MG63 (cell line): ENCODE measurements at places on chromosomes 11 and 22. TPM values are rescaled to one million over a fixed set of nuclear protein-coding genes. Genes with fewer than 3 reads are reported as not detected.

DNA sequence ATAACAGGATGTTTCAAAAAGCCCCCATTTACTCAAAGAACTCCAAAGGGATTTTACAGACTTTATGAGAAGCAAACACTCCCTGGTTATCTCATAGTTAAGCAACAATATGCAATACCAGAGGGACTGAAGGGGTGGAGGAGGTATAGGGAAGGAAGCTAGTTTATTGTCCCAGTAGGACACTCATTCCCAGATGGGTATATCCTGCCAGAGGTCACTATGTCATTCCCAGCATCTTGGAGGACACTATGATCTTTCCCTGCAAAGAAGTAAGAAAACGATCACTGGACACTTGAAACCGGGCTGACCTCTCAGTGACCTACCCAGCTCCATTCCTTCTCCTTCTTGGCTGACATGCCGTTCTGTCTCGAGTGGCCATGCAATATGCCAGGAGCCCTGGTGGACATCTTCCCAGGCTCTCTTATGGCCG is 114.5 kb downstream of the NAT10 start:
- DNase-seq = no peak

- DNase-seq = no peak
These were observed 8.6 kb upstream of the C11orf96 start for GRCh38 chr11:43933608-43934551.

Gene P2RX6
- 1.1 and 10.0 TPM in 2 replicates for total RNA-seq

DNA sequence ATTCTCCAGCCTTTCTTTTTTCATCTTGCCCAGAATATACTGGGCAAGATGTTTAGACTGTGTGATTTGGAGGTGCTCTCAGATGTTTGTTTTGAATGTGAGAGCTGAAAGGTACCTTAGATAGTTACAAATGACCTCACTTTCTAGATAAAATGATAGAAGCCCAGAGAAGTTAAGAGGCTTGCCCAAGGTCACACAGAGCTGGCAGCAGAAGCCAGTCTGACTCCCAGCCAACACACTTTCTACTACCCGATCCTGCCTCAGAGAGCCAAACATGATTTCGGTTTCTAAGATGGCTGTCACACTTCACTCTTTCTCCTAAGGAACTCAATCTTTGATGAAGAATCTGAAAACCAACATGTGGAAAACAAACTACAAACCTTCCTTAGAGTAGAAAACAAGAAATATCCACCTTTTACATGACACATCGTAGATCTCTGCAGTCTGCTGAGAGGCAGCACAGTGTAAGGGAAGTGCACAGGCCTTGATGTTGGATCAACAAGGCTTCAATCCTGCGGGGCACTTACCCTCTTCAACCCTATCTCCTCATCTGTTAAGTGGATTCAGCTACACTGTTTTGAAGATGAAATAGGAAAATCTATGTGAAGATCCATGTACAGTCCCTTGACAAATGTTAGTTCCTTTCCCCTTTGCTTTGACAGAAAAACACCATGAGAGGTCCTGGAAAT is 58.6 kb downstream of the SYTL2 start:
- DNase-seq = no peak

Gene TYR
- total RNA-seq = not detected in 2 replicates

GRCh38 chr11:131977231-131977630 is 606.8 kb downstream of the NTM start:
- DNase-seq = peak; percentile 87

GRCh38 chr22:45834241-45834640 is 142.7 kb downstream of the WNT7B start:
- no peak for DNase-seq

- no peak for DNase-seq
These were observed 103.6 kb downstream of the TMPRSS5 start for GRCh38 chr11:113602483-113602882.

- DNase-seq = no peak
These were observed 341.8 kb upstream of the CCDC179 start for GRCh38 chr11:23201936-23202522.

DNA sequence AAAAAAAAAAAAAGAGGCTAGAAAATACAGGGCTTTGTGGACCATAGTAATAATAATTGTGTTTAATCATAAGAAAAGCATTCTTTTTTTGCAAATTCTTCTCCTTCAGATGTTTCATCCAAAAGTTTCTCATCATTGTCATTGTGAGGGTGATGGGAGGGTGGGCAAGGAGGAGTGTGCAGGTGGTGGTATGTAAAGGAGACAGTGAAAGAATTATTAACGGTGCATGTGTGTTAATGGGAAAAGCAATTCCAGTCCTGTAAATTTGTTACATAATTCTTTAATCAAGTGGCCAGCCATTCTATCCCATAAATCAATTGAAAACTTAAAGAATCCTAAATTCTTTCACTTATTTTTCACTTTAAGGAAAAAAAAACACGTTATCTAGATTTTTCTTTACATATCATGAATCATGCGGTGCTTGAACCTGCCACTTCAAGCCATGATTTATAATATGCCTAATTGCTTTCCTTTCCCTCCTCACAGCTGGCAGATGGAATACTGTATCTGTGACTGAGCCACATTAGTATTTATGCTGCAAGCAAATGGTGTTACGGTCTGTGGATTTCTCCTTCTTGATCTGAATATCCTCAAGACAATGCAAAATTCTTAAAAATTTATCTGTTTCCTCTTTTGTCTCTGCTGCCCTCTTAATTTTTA is 318.5 kb downstream of the JRKL start:
- DNase-seq = no peak

GRCh38 chr22:36101756-36102155 is 58.8 kb downstream of the APOL3 start:
- no peak for DNase-seq

- no peak for DNase-seq
These were observed 38.3 kb downstream of the BIRC2 start for GRCh38 chr11:102385085-102386007.

Gene CASP5
- total RNA-seq = not detected in 2 replicates

DNA sequence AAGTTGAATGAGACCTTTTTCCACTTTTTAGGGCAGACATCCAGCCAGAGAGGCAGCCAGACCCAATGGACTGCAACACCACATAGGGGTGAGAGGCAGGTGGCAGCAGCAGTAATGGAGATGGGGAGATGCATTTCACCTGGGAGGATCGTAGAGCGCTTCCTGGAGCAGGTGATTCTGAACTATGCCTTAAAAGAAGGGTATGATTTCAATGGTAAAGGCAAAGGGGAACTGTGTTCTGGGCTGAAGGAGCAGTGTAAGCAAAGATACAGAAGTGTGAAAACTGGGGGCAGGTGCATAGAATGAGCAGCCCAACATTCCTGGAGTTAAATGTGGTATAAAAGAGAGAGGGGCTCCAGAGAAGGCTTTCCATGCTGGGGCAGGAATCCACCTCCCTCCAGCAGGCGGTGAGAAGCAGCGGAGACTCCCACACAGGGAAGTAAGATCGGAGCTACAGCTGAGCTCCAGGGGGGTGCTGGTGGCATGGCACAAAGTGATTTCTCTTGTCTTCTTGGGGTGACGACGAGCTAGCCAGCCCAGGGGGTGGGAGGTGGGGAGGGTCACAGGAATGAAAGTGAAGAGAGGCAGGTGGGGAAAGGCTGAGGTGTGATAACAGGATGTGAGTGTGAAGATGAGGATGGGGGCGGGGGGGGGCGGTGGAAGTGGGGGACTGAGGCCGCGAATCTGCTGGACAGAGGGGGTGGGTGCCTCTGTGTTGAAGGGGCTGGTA is 4.3 kb upstream of the SERHL2 start:
- DNase-seq = no peak

Gene OR11H1
- not detected in 2 replicates for total RNA-seq

DNA sequence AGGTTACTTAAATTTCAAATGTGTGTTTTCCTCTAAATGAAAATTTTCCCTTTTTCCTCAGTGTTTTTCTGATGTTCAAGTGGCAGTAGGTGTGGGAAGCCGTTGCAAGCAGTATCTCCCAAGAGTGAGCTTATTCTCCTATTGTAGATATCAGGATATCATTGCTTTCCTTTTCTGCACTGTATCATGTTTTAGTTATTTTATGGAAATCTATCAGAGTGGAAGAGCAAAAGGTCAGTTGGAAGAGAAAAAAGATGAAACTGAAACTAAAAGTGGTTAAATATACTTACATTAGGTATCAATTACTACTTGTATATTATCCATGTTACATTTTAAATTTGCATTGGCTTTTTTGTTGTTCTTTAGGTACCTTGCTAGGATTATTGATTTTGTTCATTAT is 57.0 kb downstream of the PDE3B start:
- no peak for DNase-seq

DNA sequence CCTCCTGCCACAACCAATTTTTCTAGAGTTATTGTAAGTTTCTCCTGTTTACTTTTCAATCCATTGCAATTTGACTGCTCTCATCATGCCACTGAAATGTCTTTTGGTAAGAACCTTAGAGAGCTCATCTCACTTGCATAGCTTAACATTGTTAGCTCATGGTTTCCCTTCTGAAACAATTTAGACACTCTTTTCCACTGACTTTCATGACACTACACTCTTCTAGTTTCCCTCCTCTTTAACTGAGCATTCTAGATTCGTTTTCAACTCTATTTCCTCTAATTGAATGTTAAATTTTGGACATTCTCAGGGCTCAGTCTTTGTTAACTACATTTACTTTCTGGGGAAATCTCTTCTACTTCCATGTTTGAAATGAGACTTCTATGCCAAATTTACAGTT is 369.1 kb downstream of the JRKL start:
- DNase-seq = no peak

GRCh38 chr11:59862252-59862651 is 4.0 kb downstream of the TCN1 start:
- no peak for DNase-seq

DNA sequence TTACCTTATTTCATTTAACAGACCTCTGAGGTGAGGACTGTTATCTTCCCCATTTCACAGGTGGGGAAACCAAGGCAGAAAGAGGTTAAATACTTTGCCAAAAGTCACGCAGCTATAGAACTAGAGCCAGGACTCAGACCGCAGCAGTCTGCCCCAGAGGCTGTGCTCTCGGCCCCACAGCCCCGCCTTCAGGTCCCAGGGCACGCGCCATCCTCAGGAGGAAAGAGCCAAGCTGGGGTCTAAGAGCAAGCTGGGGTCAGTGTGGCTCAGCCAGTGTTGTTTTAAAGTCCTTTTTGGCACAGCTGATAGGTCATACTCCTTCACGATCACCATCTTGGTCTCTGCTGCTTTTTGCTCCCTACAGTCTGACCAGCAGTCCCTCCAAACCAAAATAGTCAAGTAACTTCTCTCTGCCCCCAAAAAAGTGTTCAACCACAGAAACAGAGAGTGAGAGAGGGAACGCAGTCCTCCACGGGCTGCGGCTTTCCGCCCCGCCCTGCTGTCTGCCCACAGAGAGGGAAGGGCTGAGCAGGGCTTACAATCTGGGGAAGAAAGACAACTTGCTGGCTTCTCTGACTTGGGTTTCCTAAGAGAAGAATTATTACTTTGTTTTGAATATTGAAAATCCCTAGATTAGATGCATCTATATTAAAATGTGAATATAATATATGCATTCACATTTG is 137.2 kb upstream of the OPCML start:
- DNase-seq = no peak

DNA sequence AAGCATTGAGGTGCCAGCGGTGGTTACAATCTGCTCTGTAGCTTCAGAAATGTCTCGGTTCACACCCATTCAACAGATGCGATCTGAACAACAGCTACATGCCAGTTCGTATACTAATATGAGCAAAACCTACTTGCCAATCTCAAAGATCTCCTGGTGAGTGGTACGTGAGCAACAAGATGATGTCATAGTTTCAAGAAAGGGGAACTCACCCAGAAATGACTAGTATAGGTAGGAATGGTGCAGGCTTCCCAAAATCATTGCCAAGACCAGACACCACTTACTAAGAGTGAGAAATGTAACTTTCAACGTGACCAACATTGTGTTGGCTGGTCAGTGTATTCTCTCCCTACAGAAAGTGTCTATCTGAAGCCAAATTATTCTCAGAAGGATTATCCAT is 31.1 kb downstream of the OR6Q1 start:
- DNase-seq = peak; percentile 68

- peak; percentile 32 for DNase-seq
These were observed 4.9 kb downstream of the CHRM4 start for GRCh38 chr11:46386674-46387073.

- DNase-seq = no peak
These were observed 93.9 kb downstream of the C11orf91 start for GRCh38 chr11:33606762-33607161.

Gene OR5B21
- not detected in 2 replicates for total RNA-seq

DNA sequence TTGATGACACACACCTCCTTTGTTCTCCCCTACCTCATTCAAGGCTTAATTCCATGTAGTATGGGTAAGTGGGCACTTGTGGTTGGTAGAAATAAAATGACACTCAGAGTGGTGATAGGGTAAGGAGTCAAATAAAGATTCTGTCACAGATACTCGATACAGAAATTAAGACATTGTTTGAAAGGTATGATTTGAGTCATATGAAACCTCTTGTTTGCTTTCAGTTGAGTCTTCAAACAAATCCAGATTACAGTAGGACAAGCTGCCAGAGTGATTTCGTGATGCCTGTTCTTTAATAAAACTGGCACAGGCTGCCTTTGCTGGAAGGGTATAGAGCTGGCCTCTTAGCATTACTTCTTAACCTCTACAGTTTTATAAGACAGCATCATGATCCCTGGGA is 182.4 kb downstream of the SPON1 start:
- no peak for DNase-seq

DNA sequence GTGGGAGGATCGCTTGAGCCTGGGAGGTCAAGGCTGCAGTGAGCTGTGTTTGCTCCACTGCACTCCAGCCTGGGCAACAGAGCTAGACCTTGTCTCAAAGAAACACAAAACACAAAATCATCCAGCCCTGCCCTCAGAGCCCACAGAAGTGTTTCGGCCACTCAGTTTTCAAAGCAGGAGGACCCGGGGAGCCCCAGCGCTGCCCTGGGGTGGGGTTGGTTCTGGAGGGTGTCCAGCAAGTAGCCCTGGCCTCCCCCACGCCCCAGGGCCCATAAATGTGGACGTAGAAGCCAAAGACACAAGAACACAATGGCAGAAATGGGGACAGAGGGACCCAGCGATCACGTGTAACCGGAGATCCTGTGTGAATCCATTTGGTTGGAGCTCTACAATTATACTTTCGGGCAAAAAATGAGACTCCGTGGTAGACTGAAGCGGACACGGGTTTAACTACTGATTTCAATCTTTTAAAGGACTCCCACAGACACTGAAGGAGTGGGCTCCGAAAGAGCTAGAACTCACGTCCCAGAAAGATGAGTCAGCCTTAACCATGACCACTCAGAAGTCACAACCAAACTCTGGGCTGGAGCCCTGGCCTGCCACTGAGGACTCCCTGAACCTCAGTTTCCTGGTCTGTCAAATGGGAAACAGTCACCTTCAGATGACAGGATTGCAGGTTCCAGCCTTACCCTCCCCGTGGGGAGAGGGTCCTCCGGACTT is 9.0 kb upstream of the CYTH4 start:
- DNase-seq = peak; percentile 20

Gene OR52I1
- not detected in 2 replicates for total RNA-seq

Gene MFNG
- 0.27 and 0.66 TPM in 2 replicates for total RNA-seq

GRCh38 chr11:75481922-75482606 is 43.7 kb downstream of the GDPD5 start:
- no peak for DNase-seq

Gene XKR3
- total RNA-seq = not detected in 2 replicates

- peak; percentile 48 for DNase-seq
These were observed 821 bp downstream of the CELF1 start for GRCh38 chr11:47552056-47552565.

Gene LRFN4
- total RNA-seq = 22.4 and 42.8 TPM in 2 replicates

Gene RASGRP2
- not detected in 2 replicates for total RNA-seq
